ENCODE measurements at places on chromosomes 13 and 19.

GRCh38 chr13:108594153-108594552 is 35.3 kb upstream of the MYO16 start:
- no peak for DNase-seq

DNA sequence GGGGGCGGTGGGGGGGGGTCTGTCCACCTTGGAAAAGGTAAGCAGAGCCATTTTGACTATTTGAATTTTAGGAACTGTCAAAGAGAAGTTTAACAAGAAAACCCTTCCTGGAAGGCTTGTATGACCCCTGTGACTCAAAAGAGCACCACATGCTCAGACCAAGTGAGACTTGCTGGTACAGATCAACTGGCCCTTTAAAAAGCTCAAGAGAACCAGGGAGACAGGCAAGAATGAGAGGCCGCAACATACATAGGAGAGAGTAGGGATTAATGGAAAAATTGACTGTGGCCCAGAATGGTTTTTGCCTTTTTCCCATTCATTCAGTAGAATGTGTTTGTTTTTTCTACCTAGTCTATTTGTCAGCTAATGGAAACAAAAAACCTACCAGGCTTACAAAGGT is 26.2 kb upstream of the ATP8A2 start:
- no peak for DNase-seq

- no peak for DNase-seq
These were observed 612.1 kb downstream of the TBC1D4 start for GRCh38 chr13:74869846-74870245.

GRCh38 chr13:78977311-78977710 is 318.4 kb upstream of the OBI1 start:
- DNase-seq = no peak

GRCh38 chr19:33946535-33947264 is 150.0 kb downstream of the KCTD15 start:
- DNase-seq = no peak
